ENCODE measurements at places on chromosomes 5 and 9.

DNA sequence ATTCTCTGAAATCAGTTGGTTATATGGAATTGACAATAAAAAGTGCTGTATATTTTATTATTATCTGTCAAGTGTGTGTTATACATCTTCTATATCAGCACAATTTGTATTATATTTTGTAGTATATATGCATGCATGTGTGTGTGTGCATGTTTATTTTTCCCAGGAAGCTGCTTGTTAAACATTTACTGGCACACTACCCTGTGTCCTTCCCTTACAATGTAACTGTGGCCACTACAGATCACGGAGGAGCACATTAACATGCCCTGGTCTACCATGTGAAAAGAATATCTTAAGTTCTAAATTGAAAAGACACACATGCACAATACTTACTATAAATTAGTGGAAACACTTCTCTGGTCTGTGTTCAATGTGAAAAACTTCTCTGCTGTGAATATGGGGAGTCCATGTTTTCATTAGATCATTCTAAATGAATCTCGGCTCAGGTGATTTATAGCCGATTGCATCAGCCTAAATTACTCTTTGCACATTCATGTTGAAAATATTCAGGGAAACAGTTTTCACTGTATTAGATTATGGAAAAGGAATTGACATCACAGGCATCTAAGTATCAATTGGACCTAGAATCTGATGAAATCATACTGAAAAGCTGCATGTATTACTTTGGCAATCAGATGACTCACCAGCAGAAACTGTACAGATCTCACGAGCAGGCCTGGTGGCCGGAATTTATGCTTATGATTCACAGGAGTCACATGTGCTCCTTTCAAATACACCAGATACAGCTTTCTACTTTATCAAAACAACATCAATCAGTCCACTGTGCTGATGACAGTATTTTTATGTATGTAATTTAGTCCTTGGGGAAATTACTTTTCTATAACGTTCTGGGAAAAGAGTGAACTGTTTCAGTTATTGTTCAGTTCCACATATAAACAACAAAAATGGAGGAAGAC is 39.4 kb downstream of the LURAP1L start:
- no peak for DNase-seq

- no peak for DNase-seq
Observed at GRCh38 chr5:142683881-142684505, 1.9 kb downstream of the FGF1 start.

DNA sequence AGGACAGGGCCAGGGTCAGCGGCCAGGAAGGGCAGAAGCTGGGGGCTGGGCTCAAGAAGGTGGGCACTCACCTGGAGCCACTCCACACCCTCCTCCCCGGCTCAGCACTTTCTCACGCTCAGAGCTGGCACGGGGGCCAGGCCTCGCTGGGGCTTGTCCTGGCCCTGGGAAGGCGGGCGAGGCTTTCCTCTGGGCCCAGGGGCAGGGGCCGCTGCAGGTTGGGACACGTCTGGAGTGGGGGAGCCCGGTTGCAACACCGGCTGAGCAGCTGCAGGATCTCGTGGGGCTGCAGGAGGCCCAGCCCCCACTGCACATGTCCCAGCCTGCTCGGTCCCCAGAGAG is 38.9 kb upstream of the EGFL7 start:
- DNase-seq = no peak

DNA sequence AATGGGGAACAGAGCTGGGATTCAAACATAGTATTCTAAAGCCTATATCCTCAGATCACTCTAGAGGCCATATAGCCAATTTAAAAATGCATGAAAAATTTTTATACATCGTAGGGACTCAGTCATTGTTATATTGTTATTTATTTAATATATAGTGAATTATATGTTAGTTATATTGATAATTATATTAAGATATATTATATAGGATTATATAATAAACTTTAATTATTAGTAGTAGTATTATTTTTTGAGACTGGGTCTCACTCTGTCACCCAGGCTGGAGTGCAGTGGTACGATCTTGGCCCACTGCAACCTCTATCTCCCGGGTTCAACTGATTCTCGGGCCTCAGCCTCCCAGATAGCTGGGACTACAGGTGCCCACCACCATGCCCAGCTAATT is 65.7 kb upstream of the DPYSL3 start:
- DNase-seq = no peak

GRCh38 chr5:179114756-179115155 is 54.6 kb downstream of the ZNF354C start:
- DNase-seq = no peak

All from cortex of kidney (tissue), 1 donor.